ENCODE measurements at places on chromosomes 1 and 21.

DNA sequence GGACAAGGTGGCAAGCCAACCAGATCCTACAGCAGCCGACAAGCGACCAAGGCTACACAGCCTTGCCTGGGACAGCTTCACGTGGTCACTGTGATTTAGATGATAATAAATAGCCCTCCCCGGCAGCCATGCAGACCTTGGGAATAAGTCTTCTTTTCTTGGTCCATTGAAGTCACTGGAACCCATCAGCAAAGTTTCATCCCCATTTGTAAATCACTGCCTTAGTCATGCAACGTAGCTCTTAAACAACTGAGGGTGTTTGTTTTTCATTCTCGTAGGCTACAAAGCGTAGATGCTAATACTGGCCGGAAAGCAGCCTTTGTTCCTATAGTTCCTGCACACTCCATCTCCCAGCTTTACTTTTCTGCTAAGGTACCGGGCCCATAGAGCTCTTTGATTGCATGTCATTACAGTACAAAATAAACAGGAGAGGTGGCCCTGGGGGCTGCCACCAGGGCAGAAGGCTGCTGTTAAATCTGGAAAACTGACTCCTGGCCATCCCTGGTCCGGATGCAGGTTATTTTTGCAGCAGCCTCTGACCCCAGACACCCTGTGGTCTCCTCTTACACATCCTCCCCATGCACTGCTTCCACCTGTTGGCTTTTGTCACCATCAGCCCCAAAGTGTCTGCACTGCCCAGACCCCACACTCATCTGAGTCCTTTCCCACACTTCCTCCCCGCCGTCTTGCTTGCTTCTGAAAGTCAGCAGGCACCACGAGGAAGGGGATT is 105.5 kb downstream of the TOMM20 start:
- no peak for DNase-seq

- no peak for DNase-seq
Observed at GRCh38 chr1:243364866-243365265, 109.0 kb downstream of the SDCCAG8 start.

GRCh38 chr1:46043458-46044017 is 88.9 kb downstream of the PIK3R3 start:
- DNase-seq = no peak

DNA sequence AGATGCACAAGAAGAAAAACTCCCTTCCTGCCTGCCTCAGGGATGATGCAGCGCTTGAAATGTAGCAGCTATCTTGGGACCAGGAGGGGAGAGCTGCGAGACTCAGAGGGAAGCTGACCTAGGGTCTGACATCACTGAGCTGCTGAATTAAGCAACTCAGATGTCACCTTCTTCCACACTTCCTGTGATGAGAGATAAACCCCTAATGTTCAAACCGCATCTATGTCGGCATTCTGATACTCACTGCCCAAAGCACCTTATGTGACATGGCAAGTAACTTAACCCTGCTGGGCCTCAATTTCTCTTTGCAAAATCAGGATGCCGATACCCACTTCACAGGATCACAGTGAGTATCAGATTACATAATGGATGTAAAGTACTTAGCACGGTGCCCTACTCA is 9.1 kb upstream of the AK2 start:
- no peak for DNase-seq

GRCh38 chr1:1602968-1603506 is 3.1 kb upstream of the FNDC10 start:
- DNase-seq = no peak

GRCh38 chr1:34089731-34090130 is 75.3 kb downstream of the CSMD2 start:
- no peak for DNase-seq

- DNase-seq = no peak
Observed at GRCh38 chr1:58441699-58442098, 104.8 kb downstream of the OMA1 start.

- DNase-seq = no peak
Observed at GRCh38 chr21:28212061-28212460, 780.6 kb downstream of the LTN1 start.

DNA sequence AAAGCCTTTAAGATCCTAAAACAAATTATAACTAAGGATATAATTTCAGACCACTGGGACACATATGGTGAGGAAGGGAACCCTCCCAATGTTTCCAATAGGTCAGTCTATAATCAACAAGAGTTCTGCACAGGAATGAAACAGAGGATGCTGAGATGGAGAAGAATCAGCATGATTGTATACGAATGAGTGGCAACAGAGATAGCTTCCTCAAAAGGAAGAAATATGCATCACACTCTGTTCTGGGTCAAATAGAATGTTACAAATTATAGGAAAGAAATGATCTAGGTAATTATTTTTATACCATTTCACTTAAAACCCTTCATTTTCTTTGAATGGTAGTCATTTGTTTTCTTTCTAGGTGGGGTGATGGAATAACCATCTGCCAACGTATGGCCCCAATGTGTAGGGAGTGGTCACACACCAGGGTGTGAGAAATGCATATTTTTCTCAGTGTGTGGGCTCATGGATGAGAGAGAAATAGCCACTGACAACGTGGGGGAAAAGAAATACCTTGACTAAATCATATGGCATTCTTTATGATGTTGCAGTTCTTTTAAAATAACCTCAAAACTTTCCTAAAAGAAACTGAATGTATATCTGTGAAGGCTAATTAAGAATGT is 104.6 kb upstream of the IVNS1ABP start:
- DNase-seq = no peak

- no peak for DNase-seq
Observed at GRCh38 chr1:209387271-209387968, 196.1 kb upstream of the CAMK1G start.

DNA sequence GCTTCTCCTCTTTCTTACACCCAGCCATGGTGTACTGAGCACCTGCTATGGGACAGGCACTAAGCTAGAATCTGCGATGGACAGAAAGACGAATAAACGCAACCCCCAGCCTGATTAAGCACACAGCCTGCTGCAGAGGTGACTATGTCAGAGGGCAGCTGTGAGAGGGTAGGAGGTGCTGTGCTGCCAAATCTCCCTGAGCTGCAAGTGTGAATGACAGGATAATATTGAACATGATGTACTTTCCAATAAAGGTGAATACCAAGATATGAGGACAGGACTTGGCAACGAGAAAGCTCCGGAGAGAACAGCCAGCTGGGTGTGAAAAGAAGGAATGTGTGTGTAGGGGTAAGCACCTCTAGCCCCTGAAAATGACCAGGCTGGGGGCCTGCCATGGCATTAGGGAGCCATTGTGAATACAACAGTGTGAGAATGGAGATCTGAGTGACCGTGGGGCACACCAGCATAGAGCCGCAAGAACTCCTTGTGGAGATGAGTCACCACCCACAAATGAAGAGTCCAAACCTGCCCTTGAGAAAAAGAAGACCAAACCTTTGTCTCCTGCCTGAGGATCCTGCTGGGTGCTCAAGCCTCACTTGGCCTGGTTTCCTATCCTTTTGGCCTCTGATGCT is 83.0 kb upstream of the ATF3 start:
- no peak for DNase-seq

DNA sequence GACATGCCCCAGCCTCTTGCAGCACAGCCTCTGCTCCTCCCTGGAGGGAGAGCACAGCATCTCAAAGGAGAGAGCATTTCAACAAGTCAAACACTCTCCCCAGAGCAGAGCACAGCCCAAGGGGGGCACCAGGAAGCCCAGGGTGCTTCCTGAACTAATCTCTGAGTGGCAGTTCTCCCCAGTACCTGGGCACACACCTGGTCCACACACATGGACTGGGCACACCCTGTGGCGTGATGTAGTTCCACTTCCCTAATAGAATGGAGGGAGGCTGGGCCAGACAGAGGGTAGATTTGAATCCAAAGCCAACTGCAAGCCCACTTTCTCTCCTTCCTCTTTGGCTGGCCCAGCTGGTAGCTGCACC is 55.5 kb downstream of the CD46 start:
- no peak for DNase-seq

DNA sequence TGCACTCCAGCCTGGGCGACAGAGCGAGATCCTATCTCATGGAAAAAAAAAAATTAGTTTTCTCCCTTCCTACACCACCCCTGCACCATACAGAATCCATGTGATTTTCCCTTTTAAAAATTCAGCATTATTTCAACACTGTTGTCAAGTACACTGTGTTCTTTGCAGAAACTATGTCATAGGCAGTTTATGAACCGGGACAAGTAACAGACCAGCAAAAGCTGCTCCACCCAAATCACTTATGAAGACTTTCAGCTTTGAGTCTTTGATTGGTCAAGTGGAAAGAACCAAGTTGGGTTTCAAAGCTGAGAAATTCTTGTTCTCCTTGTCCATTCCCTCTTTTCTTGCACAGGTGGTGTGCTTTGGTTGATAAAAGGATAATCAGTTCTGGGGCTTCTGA is 173.0 kb downstream of the CDC7 start:
- DNase-seq = no peak

DNA sequence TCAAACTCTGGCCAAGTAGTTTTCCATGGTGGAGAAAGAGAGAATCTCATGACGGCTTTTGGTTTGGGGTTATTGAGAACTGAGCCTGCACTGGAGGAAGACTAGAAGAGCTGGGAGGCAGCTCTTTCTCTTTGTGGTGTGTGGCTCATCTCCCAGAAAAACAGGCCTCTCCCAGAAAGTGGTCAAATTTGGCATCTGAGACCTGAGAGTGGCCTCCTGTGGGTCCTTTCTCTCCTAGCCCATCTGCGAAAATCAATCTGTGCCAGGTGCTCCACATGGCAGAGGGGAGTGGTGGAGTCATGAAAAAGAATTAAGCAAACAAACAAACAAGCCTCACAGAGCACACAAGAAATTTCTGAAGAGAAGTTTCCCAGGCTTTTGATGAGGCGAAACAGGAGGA is 305.0 kb downstream of the ST6GALNAC3 start:
- no peak for DNase-seq

DNA sequence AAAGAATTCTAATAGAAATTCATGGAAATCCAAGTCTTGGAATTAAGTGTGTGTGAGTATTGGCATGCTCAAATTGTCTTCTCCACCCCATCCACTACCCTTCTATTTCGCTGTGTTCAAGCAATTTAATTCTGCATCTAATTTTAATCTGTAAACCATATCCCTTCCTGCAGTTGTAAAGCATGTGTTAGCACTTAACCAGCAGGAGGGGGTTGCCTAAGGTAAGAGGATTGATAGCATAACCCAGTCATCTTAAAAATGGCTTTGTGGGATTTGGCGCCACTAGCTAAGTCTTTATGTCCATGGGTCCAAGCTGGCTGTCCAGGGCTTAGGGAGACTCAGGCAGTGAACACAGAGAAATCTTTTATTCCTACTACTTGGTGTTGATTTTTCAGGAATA is 210.3 kb downstream of the PTPRC start:
- no peak for DNase-seq

DNA sequence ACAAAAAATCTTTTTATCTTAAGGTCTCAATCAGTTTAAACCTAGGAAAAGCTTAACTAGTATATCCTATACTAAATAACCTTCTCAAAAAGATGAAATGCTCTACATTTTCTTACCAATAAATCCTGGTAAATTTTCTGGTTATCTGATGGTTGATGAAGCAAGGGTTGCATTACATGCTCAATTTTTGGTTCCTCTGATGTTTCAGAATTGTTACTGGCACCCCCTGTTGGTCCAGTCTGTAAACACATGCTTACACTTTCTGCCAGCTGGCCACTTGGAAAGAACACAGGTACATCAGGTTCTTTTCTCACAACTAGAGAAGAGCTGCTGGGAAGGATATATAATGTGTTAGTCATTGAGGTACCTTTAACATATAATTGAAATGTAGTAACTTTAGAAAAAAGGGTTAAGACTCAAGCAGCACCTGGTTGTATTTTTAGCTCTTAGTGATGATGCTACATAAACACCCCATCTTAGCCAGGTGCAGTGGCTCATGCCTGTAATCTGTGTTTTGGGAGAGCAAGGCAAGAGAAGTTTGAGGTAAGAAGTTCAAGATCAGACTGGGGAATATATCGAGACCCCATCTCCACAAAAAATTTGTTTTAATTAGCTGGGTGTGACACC is 30.9 kb upstream of the TAL1 start:
- DNase-seq = peak; percentile 4

- DNase-seq = no peak
Observed at GRCh38 chr21:45534636-45535331, 7.5 kb downstream of the SLC19A1 start.

DNA sequence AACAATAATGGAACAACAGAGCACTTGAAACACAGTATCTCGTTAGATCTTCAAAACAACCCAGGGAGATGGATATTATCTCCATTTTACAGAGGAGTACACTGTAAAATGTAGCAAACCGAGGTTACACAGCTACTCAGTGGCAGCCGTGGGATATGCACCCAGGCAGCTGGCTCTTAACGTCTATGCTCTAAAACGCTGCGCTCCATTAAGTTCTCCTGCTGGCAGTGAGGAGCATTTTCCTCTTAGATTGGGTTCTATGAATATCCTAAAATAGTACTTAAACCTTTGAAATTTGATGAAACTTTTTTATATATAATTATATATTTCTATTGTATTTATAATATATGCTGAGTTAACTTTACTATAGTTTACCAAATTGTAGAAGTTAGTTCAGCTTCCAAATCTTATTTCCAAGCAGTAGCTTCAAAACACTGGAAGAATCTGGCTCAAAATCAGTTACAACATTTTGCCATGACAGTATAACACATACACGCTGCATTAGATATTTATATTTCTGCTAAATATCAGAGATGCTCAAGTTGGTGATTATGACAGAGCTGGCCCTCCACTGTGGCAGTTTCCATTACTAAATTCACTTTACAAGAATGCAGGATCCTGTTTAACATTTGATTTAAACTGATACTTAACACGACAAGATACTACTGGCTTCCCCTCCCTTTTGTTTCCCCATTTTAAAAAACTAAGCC is 49.5 kb downstream of the TGFBR3 start:
- no peak for DNase-seq

DNA sequence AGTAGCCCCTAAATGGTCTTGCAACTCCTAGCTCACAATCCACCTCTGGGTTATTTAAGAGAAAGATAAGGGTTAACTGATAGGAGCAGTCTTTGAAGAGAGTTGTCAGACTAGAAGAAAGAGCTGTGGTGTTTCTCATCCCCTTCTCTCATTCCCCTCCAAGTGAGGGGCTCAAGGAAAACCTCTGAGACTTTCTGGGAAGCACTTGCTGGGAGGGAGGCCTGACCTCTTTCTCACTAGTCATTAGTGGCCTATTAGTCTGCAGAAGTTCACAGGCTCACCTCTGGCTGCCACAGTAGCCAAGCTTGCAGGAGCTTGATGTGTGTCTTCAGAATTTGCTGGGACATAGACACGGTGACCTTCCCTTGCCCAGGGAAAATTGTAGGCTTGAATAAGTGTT is 6.2 kb upstream of the GPR89A start:
- no peak for DNase-seq

GRCh38 chr1:160206036-160206389 is 829 bp downstream of the PEA15 start:
- peak; percentile 41 for DNase-seq

- DNase-seq = no peak
Observed at GRCh38 chr1:151411884-151412283, 12.5 kb downstream of the PSMB4 start.

DNA sequence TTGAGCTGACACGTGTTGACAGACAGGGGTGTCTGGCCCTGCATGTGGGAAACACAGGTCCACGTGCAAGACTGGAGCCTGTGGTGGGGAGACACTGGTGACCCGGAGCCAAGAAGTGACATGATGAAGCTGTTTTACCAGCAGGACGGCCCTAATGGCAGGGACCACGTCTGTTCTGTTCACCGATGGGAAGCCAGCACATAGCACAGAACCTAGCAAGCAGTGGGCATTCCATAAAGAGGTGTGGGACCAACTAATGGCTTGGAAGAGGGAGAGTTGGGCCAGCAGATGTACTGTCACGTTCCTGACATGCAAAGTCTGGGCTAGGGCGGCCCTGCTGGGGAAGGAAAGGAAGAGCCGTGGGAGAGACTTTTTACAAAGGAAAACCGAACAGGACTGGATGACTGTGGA is 15.3 kb downstream of the NAV1 start:
- no peak for DNase-seq
